ENCODE measurements at places on chromosomes 1 and 21.

GRCh38 chr21:39156024-39156423 lies 27.2 kb downstream of the PSMG1 start:
- no peak for DNase-seq

- DNase-seq = no peak
These were observed 584.4 kb upstream of the CXADR start for GRCh38 chr21:16928439-16928838.

- DNase-seq = no peak
These were observed 35.1 kb downstream of the ZNF281 start for GRCh38 chr1:200374569-200375295.

DNA sequence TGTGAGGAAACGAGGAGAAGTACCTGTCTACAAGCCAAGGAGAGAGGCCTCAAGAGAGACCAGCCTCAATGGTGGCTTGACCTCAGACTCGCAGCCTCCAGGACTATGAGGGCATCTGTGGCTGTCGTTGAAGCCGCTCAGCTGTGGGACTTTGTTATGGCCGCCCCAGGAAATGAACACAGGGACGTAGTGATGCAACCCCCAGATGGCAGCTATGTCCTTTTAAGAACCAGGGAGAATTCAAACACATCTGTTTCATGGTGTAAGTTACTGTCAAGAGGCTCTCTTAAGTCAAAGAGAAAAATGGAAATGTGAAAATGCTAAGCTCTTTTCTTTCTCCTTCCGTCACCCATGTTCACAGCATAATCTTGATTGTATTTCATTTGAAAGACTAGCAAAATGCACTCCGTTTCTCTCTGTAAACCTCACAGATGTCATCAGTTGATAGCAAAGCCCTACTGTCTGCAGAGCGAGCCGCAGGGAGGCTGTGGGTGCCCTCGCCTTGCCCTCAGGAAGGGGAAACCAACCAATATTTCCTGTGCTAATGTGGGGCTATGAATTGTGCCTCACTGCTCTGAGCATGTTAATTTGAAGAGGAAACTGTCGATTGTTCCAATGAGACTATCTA lies 21.3 kb downstream of the UBASH3A start:
- DNase-seq = peak; percentile 76

DNA sequence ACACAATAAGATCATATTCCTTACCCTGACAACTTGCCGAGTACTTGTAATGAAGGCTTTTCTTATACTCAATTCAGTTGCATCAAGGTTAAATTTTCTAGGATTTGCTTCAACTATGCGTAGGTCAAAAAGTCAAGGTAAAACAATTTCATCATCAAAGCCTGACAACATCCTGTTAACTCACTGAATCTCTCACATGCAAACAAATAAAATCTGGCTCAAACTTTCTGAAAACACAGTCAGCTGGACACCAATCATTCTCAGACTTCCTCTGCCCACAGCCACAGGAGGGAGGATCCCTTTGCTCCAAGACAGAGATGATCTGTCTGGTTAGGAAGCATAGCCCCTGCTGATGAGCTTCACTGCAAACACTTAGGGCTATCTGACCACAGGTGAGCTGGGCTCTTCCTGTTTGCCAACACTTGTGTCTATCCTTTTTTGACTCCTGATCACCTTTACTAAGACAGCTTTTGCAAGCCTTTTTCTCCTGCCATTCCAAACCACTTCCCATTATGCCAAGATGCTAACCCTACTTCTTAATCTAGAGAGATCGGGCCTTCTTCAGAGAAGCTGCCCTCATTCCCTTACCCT lies 20.0 kb downstream of the STX6 start:
- no peak for DNase-seq

Measured in KBM-7 (cell line).